ENCODE measurements at places on chromosomes 5 and 9.

- no peak for DNase-seq
Observed at GRCh38 chr5:140998921-140999410, 32.7 kb downstream of the PCDHAC2 start.

DNA sequence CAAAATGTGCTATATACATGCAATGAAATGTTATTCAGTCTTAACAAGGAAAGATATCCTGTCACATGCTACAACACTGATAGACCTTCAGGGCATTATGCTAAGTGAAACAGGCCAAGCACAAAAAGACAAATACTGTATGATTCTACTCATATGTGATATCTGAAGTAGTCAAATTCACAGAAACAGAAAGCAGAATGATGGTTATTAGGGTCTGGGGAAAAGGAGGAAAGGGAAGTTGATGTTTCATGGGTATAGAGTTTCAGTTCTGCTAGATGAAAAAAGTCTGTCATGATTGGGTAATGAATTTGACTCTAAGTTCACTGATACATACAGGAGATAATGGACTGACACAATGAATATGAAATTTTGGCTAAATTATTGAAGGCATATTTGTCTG is 11.2 kb upstream of the RIC1 start:
- no peak for DNase-seq

DNA sequence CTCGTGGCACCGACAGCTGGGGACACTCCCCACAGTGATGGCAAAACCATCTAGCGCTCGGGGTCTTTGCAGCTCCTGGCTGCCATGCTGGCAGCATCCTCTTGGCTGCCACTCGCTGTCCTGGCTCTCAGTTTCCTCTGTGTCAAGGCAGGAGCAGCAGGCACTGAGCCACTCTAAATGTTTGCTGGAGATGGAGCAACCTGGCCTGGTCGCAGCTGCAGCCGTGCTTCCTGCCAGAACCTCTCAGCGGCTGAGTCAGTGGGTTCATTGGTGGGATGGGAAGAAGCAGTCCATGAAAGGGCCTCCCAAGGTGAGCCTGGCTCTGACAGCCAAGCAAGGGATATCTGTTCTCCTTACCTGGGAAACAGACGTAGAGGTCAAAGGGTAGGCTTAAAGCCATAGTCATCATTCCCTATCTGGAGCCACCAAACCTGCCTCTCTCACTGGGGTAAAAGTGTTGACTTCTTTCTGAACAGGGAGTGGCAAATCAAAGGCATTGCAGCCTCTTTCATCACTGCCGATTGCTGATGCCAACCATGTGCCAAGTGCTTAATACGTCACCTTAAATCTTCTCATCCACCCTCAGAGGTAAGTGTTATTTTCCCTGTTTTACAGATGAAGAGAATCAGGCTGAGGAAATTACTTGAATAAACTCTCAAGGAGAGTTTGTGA is 304.8 kb upstream of the ZNF462 start:
- DNase-seq = no peak

- no peak for DNase-seq
Observed at GRCh38 chr5:76401801-76402250, 1.3 kb upstream of the IQGAP2 start.

- DNase-seq = no peak
Observed at GRCh38 chr9:70954126-70954525, 167.3 kb downstream of the TRPM3 start.

- no peak for DNase-seq
Observed at GRCh38 chr5:147509041-147509709, 693 bp downstream of the DPYSL3 start.

GRCh38 chr5:10276691-10277090 is 26.6 kb downstream of the CCT5 start:
- DNase-seq = no peak

DNA sequence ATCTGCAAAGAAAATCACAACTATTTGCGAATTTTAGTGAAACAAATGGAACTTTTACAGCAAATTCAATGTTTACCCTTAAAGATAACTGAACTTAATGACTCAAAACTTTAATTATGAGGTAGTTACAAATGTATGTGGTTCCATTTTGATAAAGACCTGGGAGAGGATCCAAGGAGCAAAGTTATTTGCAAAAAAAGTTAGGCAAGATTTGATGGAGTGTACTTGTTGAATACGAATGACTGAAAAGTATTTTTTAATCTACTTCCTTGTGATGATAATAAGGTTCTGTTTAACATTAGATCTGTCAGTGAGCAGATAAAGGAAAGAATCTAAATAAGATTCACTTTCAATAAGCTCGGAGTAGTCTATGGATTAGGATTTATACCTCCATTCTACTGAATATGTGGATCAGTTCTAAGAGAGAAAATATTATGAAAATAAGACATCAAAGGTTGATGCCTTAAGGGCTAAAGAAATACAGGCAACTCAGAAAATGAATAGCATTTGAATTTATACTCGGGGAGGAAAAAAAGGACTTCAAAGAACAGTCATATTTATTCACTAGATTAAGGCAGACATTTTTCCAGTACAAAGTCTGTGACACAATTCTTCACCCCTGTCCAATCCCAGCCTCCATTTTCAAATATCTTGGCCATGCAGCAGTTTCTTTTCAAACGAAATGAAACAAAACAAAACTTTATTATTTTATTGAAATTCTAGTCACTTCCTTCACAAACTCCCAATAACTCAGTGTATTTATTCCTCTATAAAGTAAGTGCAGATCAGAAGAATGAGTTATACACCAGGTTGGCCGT is 199.8 kb downstream of the PDE4D start:
- no peak for DNase-seq

DNA sequence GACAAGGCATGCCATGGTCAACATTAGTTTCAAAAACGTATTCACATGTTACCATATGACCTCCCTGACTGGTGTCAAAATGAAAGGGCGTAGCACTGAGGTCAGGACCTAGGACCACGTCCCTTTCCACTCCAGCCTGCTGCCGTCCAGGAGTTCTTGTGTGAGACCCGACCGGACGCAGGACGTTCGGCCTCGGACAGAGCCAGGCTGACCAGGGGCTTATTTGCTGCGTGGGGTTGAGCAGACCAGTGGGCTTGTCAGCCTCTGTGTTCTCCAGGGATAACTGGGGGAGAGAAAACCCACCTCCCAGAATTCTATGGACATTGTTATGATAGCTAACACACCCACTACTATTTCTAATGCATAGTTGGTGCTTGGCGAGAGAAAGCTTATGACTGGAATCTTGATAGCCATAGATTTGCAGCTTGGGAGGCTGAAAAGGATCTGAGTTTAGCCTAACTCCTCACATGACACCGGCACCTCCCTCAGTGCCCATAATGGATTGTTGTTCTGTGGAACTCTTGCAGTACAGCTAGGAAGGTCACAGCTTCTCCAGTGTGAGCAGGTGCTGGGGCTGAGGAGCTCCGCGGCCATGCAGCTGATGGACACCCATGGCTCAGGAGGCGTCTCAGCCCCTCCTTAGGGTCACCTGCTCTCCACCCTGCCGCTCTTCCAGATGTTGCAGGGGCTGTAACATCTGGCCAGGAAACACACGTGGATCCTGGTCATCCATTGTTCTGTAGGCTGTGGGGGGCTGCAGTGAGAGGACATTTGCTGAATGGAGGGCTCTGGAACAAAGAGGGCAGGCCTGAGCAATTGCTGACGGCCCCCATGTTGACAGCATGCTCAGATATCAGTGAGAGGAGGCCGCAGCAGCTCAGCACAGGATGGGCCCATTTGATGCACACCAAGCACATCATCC is 368.4 kb downstream of the IRX2 start:
- DNase-seq = no peak

DNA sequence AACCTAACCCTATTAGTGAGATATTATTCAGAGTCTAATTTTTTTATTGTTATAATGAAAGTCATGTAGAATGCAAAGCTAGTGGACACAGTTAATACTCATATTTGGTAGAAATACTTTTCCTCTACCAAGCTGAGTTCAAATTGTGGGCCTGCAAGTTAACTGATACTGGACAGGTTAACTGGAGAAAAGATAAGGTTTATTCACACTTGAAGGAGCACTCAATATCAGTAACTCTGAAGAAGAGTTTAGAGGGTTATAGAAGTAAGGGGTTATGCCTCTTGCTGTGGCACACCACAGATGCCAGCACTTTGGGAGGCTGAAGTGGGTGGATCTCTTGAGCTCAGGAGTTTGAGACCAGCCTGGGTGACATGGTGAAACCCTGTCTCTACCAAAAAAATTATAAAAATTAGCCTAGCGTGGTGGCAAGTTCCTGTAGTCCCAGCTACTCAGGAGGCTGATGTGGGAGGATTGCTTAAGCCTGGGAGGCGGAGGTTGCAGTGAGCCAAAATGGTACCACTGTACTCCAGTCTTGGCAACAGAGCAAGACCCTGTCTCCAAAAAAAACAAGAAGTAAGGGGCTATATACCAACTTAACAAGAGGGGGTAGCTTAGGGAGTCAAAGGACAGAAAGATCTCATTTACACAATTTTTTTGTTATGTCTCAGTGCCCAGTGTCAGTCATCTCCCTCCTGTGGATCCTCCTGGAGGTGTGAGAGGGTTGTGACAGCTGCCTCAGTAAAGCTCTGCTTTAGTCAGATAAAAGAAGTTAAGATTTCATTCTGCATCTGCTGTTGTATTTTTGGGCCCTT is 121.2 kb upstream of the GRHPR start:
- DNase-seq = no peak

- DNase-seq = peak; percentile 64
Observed at GRCh38 chr5:45696206-45696836, at the start of gene HCN1. Gene HCN1, minus strand, starts transcription at chr5:45696380.

- DNase-seq = peak; percentile 53
Observed at GRCh38 chr9:115250621-115251032, 132.7 kb upstream of the TNC start.

GRCh38 chr5:27312291-27312893 is 274.0 kb upstream of the CDH9 start:
- DNase-seq = no peak

DNA sequence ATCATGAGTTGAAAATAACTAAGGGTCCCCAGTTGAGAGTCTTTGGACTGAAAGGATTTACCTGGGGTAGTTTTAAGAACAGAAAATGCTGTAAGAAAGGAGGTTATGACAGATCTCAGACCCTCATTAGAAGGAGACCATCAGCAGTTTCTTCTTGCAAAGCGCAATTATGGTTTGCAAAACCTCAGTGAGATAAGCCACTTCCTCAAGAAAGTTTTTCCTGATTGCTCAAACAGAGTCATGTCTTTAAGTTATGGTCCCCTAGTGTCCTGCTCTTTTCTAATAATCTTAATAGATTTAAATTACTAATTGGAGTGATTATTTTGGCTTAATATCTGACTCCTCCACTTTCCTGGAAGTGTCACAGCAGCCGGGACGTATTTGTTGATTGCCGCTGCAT is 293.2 kb upstream of the KLF4 start:
- no peak for DNase-seq

- DNase-seq = no peak
Observed at GRCh38 chr9:135037521-135038250, 49.8 kb upstream of the OLFM1 start.

GRCh38 chr9:27717991-27718390 is 144.7 kb upstream of the C9orf72 start:
- DNase-seq = no peak

GRCh38 chr9:33943389-33943788 is 105.3 kb downstream of the UBAP2 start:
- no peak for DNase-seq

DNA sequence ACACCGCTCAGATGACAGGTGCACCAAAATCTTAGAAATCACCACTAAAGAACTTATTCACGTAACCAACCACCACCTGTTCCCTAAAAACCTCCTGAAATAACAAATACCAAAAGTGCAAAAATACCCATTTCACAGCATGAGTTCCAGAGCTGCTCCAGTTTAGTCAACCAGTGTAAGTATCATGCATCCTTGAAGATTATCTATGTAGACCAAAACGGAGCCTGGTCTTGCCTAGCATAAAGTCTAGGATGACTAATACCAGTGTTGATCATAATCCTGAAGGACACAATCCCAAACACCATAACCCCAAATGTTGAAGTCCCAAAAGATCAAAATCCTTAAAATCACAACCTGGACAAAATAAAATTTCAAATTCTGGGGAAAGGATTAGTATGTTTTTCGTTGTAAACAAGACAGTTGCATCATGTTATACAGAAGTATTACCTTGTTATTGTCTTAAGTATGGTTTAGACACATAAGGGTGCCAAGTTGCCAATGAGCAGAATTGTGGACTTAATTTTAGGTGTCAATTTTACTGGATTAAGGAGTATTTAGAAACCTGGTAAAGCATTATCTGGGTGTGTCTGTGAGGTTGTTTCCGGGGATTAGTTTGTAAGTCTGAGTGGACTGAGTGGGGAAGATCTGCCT is 18.1 kb downstream of the VCP start:
- DNase-seq = no peak

DNA sequence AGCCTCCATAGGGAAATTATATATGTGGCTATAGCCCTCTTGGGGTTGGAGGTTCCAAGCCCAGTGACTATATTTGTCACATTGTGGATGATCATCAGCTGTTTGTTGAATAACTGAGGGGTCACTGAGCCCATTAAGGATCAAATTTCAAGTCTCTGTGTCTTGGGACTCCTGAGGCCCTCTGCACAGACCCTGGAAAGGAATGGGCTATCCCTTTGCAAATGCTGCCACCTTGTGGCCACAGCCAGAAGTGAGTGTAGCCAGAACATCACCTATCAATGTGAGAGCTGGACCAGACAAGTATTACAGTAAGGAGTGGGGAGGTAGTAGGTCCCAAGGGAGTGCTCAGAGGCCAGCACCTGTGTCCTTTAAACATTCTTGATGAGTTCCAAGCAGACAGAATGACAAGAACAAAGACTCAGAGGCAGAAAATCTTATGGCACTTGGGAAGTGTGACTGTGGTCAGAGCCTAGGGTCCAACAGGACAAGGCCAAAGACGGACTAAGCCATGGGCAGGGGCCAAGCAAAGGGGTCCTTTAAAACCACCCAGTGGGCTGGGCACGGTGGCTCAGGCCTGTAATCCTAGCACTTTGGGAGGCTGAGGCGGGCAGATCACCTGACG is 8.2 kb downstream of the RPP25L start:
- no peak for DNase-seq

DNA sequence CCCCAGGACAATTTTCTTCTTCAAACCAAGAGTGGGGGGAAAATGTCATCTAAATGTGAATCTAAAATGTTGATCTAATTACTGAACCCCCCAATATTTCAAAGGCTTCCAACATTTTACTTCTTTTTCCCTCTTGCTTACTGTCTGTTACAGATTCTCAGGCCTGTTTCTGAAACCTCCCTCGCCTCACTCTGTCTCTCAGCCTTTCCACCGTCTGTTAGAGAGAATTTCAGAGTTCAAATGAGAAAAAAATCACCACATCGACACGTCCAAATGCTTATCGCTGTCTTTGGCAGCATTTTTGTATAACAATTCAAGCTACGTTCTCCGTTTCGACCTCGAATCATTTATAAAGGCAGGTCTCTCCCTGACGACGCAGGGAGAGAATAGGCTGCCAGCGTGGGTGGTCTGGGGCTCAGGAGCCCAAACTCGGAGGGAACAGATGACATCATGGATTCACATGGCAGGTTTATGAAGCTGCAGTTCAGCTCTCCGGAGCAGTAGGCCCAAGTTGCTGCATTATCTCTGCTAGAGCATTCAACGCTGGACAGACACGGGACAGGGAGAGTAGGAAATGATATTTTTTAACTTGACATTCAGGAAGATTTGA is 139.8 kb downstream of the GAS1 start:
- peak; percentile 68 for DNase-seq

- no peak for DNase-seq
Observed at GRCh38 chr9:99822109-99822805, 572 bp downstream of the NR4A3 start.
